ENCODE measurements at places on chromosomes 3 and 15. TPM values are rescaled to one million over a fixed set of nuclear protein-coding genes. Genes with fewer than 3 reads are reported as not detected.

KLHL6 gene
- 0.11 TPM for total RNA-seq

GOLGA6C gene
- total RNA-seq, result not detected

P2RY1 gene
- 1.4 TPM for total RNA-seq

ARPIN gene
- 5.9 TPM for total RNA-seq

GPX1 gene
- 208 TPM for total RNA-seq

CPNE9 gene
- total RNA-seq, result 0.20 TPM

NEK4 gene
- total RNA-seq, result 15.1 TPM

SLC24A1 gene
- total RNA-seq, result 10.3 TPM

PPM1L gene
- total RNA-seq, result 6.3 TPM

SPG21 gene
- 61.0 TPM for total RNA-seq

SKOR1 gene
- total RNA-seq, result not detected

SAMMSON gene
- total RNA-seq, result not detected

SLC30A4 gene
- 6.8 TPM for total RNA-seq

NFKBIZ gene
- total RNA-seq, result 30.6 TPM

PLCH1 gene
- total RNA-seq, result 0.65 TPM

SNX33 gene
- total RNA-seq, result 25.6 TPM

LYZL4 gene
- not detected for total RNA-seq

MINDY2 gene
- total RNA-seq, result 20.9 TPM

CRELD1 gene
- total RNA-seq, result 18.8 TPM

KNL1 gene
- 3.3 TPM for total RNA-seq

PPARG gene
- total RNA-seq, result 4.4 TPM

IL17RD gene
- 8.7 TPM for total RNA-seq

SLC9C1 gene
- not detected for total RNA-seq

CCDC54 gene
- not detected for total RNA-seq

SST gene
- 0.77 TPM for total RNA-seq

KCNAB1 gene
- 0.72 TPM for total RNA-seq

MFSD1 gene
- total RNA-seq, result 62.2 TPM

RSRC1 gene
- total RNA-seq, result 28.5 TPM

PTH1R gene
- 5.2 TPM for total RNA-seq

CIDEC gene
- total RNA-seq, result not detected

UACA gene
- 200 TPM for total RNA-seq

FOXB1 gene
- 1.3 TPM for total RNA-seq

COL6A6 gene
- total RNA-seq, result 0.09 TPM

APOD gene
- total RNA-seq, result not detected

AHSG gene
- total RNA-seq, result not detected

NANOGP8 gene
- total RNA-seq, result not detected

HHLA2 gene
- total RNA-seq, result not detected

EHD4 gene
- 46.4 TPM for total RNA-seq

CCK gene
- not detected for total RNA-seq

FBLN2 gene
- 36.6 TPM for total RNA-seq

NTRK3 gene
- total RNA-seq, result 14.5 TPM

BCL2A1 gene
- not detected for total RNA-seq

MYO5C gene
- 4.5 TPM for total RNA-seq

CTXN2 gene
- total RNA-seq, result not detected

EPHA3 gene
- 5.0 TPM for total RNA-seq

TRIM42 gene
- total RNA-seq, result not detected

MUSTN1 gene
- total RNA-seq, result not detected

C3orf80 gene
- 13.7 TPM for total RNA-seq

ITIH1 gene
- total RNA-seq, result not detected

CLDN1 gene
- total RNA-seq, result 35.6 TPM

LRRIQ4 gene
- total RNA-seq, result not detected

CLDN16 gene
- total RNA-seq, result 0.50 TPM

HEG1 gene
- total RNA-seq, result 62.1 TPM

CLDN18 gene
- not detected for total RNA-seq

CISH gene
- 0.75 TPM for total RNA-seq

GRK7 gene
- total RNA-seq, result not detected

SH2D7 gene
- not detected for total RNA-seq

SLC6A1 gene
- total RNA-seq, result 0.30 TPM

All from astrocyte (in vitro differentiated cells and primary cell).